ENCODE measurements at places on chromosomes 16 and 17. TPM values are rescaled to one million over a fixed set of nuclear protein-coding genes. Genes with fewer than 3 reads are reported as not detected.

The NPIPB9 gene
- 0.20 TPM for polyA plus RNA-seq

The AIPL1 gene
- not detected for polyA plus RNA-seq

The CDK5R1 gene
- polyA plus RNA-seq, result 0.20 TPM

The ZNF689 gene
- polyA plus RNA-seq, result 3.6 TPM

The CTRL gene
- 0.58 TPM for polyA plus RNA-seq

The ALDOA gene
- 1,788 TPM for polyA plus RNA-seq

The PITPNM3 gene
- polyA plus RNA-seq, result 0.64 TPM

The TM4SF5 gene
- not detected for polyA plus RNA-seq

The TCAP gene
- 0.22 TPM for polyA plus RNA-seq

The SCIMP gene
- not detected for polyA plus RNA-seq

The TBX2 gene
- 7.8 TPM for polyA plus RNA-seq

The RNU2-1 gene
- polyA plus RNA-seq, result not detected

The FGF11 gene
- polyA plus RNA-seq, result 0.50 TPM

The KRT20 gene
- not detected for polyA plus RNA-seq

The TPSD1 gene
- not detected for polyA plus RNA-seq

The SNF8 gene
- 104 TPM for polyA plus RNA-seq

The KRTAP4-3 gene
- polyA plus RNA-seq, result not detected
